NCI-H1694 (cell line): ENCODE measurements at places on chromosomes 7 and 10.

DNA sequence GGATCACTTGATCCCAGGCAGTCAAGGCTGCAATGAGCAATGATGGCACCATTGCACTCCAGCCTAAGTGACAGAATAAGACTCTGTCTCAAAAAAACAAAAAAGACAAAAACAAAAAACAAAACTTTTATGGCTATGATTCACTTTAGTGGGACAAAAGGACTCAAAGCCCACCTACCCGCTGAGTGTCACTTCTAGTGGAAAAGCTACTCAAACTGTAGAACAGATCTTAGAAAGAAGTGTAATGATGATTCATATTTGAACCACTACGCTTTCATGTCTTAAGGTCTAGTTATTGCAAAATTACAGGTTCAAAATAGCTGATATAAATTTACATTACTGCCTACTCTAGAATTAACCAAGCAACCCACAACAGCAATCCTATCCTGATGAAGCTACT, 47.1 kb upstream of the OTUD1 start:
- no peak for DNase-seq

DNA sequence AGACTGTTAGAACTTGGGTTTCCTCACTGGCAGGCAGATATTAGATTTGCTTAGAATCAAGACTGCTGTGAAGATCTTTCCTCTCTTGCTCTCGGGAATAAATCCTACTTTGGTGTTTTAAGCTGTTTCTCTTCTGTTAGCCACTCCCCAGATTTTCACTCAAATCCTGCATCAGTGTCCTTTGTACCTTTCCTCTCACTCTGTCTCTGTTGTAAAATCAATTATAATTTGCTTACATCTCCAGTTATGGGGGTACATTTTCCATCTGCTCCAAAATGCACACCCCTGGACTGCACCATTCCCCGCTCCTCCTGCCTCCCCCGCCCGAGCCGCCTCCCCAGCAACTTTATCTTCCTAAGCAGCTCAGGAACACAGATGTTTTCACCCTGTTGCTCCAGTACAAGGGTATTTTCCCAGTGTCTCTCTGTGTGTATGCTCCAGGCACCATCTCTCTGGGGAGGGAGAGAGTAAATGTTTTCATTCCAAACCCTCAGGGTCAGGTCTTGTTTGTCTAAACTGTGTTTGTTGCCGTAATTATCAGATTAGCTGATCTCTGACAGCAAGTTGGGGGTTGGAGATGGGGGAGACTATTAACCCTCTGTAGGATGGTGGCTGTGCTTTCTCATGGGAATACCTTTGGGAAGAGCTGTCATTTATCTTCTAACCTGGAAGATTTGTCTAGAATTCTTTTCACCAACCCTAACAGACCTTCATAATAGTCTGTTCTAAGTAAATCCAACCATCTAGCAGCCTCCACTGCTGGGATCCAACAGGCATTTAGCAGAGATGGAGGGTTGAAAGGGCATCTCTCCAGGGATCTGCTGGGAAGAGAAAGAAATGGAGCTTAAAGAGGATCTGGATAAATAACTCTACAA, 20.4 kb upstream of the GOT1 start:
- DNase-seq: no peak

DNA sequence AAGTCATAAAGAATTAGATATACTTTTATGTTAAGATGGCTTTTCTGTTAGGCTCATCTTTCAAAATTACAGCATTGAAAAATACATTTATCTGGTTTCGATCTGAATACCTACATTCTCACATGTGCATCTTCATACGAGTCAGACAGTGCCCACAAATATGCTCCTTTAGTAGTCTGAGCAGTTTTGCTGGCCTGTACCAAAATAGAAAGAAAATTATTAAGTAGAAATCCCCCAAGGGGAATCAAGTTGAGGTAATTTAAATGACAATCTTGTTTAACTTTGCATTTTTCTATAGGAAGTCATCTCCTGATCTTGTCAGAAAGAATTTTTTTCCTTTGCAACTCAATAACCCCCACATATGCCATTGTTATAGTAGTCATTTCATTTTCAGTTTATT, 287.4 kb upstream of the SEMA3D start:
- DNase-seq: no peak

DNA sequence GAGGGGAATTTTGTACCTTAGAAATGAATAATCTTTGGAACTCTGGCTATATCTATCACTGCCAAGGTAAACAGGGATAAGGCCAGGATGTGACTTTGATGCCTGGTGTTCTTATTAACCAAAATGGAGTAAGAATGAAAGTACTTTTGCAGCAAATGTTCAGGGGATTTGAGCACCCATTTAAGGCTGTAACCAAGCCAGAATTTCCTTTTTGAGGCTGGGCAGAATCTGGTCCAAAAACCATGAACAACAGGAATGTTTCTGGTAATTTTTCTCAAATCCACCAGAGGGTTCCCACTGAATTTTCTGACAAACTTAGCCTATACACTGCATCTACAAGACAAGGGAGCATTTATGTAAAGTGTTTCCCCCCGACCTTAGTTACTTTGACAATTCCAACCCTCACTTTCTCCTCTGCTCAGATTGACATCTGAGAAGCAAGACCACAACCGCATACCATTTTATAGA, 120.6 kb downstream of the BAMBI start:
- DNase-seq: no peak
